ENCODE measurements at places on chromosomes 2 and 18. TPM values are rescaled to one million over a fixed set of nuclear protein-coding genes. Genes with fewer than 3 reads are reported as not detected.

DNA sequence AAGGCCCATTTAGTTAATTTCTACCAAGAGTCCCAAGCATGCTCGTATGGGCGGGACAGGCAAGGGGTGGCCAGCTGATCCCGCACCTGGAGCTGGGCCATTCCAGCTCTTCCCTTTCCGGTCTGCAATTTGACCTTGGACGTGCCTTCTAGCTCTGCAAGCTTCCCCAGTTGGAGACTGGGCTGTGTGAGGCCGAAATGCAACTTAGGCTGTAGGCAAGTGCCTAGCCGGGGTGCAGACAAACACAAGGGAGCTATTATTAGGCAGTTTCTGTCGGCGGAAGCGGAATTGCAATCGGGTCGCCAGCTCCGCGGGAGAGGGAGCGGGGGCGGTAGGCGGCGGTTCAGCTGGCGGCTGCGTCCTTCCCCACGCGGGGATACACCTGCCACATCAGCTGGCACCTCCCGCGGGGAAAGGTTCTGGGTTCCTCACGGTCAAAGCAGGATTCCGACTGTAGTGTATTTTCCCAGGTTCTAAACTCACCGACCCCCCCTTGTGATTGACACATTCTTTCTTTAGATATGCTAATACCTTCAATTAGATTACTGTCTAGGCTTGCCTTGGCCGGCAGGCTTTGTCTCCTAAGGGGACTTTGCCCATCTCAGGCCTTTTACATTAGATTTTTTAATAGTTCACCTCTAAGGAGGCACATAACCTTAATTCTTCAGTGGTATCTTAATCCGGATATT is 17.1 kb upstream of the ZNF532 start:
- DNase-seq: peak; percentile 46

- DNase-seq: no peak
These were observed 165.2 kb downstream of the TRIB2 start for GRCh38 chr2:12881952-12882351.

DNA sequence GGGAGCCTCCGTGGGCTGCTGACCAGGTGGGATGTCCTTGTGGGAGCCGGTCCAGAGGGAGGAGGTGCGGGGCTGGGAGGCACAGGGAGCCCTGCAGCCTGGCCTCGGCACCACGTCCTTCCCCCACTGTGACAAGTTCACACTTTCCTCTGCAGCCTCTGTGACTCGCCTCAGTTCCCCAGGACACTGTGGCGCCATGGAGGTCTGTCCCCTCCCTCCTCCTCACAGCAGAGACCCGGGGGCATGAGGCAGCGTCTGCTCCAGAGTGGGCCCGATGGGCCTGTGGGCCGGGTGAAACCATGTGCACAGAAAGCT is 27.3 kb upstream of the KCNG2 start:
- no peak for DNase-seq

GRCh38 chr2:192604295-192604694 is 409.6 kb upstream of the TMEFF2 start:
- no peak for DNase-seq

GRCh38 chr18:50458366-50458765 is 83.5 kb downstream of the SKA1 start:
- DNase-seq: no peak

GRCh38 chr18:55522011-55522410 is 66.0 kb downstream of the TCF4 start:
- DNase-seq: no peak

- DNase-seq: no peak
These were observed 18.3 kb upstream of the PELI1 start for GRCh38 chr2:64162516-64162915.

- DNase-seq: no peak
These were observed 196.0 kb upstream of the SPHKAP start for GRCh38 chr2:228377533-228377932.

CTAGE1 gene
- not detected for total RNA-seq

STEAP3 gene
- 11.2 TPM for total RNA-seq
